ENCODE measurements at places on chromosomes 2 and 18.

DNA sequence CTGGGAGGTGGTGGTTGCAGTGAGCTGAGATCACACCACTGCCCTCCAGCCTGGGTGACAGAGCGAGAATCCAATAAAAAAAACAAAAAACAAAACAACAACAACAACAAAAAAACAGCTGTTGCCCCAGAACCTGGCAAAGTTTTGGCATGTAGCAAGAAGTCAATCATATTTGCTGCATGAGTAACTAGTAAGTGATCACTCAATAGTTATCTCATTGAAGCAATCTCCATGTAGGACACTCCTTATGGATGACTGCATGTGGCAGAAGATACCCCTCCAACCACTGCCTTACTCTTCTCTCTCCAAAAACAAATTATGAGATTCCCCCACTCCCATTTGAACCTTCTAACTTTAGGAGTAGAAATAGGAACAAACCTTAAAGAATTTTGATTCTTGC is 113.7 kb downstream of the TTC27 start:
- ATAC-seq: no peak

- no peak for ATAC-seq
These were observed 262.0 kb upstream of the RASGRP3 start for GRCh38 chr2:33214436-33214835.

DNA sequence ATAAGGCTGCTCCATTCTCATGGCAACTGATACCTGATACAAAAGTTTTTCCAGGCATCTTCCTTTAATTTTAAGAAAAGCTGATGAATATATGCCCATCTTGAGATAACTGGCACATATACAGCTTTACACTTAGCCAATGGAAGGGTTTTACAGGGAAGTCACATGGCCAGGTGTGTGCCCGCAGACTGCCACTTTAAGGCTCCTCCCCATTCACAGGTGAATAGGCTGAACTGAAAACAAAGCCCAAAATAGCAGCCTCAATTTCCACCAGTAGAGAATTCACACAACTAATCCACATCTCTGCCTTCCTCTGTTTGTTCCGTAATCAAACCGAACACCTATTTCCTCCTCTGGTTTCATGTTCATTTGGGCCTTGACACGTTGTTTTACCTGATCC is 9.8 kb upstream of the ME2 start:
- no peak for ATAC-seq

DNA sequence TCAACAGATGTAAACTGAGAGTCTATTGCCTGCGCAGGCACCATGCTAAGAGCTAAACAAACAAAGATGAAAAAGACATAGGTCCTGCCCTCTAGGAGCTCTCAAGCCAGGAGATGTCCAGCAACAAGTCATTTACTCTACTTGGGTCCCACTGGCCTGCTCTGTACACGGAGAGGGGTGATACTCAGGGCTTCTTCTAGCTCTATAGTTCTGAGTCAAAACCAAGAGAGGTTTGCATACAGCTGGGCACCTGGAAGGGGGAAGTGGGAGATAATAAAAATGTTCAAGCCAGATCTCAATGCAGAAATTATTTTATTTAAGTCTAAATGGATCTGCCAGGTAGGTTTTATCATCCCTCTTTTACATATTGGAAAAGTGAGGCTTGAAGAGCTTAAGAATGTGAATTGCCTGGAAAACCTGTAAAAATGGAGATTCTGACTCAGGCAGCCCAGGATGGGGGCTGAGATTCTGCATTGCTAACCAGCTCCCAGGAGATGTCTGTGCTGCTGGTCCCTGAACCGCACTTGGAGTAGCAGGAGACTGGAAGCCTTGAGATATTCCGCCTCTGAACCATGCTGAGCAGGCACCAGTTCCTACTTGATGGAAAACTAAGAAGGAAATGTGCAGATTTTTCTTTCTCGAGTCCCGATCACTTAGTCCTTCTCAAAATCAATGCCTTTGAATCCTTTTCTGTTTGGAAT is 201.1 kb downstream of the PRKCE start:
- ATAC-seq: no peak

DNA sequence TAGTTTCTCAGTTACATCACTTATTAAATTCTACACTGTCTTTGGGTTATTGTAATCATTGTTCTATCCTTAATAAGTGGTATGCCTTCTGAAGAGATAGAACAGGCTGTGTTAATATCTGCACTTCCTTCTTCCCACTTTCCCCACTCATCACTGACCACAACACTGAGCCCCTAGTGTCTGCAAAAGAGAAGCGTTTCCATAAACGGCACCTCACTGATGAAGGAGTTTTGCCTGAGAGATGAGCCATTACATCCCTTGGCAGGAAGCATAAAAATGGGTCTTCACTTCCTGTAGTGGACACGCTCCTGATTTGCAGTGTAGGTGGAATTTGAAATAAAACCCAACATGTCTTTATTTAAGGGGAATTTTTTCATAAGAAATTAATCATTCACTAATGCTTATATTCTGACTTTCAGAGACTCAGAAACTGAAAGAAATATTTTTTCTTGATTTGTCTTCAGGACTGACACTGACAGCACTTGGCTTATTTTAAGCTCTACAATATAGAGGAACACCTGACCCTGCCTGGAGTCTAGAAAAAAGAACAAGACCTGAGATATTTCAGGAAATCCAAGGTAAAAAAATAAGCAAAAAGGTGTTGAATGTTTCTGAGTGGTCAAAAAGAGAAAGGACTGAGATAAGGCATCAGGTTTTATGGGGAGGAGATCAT is 275.3 kb downstream of the RAD51AP2 start:
- ATAC-seq: no peak

GRCh38 chr2:178072383-178073301 is at the start of gene PDE11A:
Gene PDE11A (minus strand): TSS chr2:178072777. CDS start chr2:178072437, 340 bp downstream.
- ATAC-seq: peak; percentile 98

GRCh38 chr2:86285571-86285970 is 51.9 kb downstream of the REEP1 start:
- ATAC-seq: no peak

- ATAC-seq: no peak
These were observed 255.3 kb upstream of the POU3F3 start for GRCh38 chr2:104598636-104599035.

DNA sequence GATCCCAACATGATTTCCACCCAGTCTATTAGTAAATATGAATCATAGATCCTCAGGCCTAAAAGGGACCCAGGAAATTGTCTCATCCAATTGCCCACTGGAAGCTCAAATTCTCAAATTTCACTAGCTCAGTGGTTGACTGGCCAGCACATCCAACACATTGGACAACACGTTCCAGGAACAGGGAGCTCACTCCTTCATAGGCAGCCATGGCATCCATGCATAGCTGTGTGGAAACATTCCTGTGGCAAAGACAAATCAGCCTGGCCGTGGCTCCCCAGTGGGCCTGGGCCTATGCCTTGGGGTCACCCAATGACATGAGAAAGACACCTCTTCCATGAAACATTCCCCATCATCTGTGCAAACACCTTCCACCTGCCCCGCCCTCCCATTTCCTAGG is 261.1 kb downstream of the ANAPC1 start:
- ATAC-seq: no peak

DNA sequence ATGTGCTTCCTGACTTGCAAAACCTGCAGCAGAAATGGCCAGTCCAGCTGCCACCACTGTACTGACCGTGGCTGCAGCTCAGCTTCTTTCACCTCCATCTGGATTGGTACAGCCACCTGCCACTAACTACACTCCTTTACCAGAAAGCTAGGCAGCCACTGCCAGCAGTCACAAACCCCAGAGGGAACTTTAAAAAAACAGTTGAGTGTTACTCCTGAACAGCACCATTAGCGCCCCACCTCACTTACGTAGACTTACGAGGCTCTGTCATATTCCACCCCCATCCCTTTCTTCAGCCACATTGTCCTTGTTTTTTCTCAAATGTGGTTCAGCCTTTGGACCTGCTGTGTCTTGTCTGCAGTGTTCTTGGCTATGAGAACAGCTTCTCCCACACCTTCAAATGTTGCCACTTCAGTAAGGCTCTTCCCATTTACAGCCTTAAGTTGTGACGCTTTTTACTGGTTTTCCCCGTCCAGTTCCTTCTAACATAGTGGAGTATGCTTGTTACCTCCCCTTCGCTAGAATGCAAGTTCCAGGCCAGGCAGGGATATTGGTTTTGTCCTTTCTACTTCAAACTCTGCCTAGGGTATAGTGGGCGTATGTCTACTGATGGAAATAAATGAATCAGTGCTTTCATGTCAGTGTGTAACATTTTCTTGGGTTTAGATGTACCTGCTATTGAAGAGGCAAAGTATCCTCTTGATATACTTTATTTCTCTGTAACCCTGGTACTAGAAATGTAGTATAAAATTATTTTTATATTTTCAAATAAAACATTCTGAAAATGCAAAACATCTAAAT is 17.0 kb downstream of the HNRNPA3 start:
- ATAC-seq: no peak

DNA sequence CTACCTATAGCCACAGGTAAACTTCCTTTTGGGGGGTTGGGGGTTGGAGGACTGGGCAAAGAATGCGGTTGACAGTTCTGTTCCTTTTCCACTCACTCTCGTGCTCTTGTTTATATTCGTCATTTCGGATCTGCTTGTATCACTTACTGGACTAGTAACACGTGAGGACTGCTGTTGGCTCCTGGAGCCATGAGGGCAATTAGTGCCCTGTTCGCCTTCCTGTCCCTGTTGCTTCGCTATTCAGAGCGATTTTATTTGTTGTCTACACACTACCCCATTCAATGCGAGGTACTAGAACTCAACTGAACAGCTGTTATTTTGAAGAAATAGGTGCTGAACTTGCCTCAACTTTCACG is 1.1 kb downstream of the KCNJ3 start:
- ATAC-seq: no peak

DNA sequence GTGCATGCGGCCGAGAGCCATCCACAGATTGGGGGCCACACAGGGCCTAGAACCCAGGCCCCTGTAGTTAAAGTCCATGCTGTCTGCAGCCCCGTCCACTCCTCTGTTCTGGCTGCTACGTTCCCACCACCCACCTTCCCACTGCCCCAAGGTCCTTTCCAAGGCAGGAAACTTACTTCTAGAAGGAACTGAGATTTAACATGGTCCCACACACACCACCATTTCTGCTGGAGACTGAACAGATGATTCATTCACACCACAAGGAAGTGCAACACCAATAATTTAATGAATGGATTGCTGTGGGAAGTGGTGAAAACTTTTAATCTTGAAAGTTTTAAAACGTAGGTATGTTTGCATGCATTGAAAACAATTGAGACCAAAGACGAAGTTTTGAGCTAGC is 95.2 kb downstream of the LBH start:
- no peak for ATAC-seq

GRCh38 chr2:21001225-21001946 is 42.5 kb downstream of the APOB start:
- ATAC-seq: peak; percentile 31

- no peak for ATAC-seq
These were observed 233.3 kb downstream of the INSIG2 start for GRCh38 chr2:118321432-118322105.

DNA sequence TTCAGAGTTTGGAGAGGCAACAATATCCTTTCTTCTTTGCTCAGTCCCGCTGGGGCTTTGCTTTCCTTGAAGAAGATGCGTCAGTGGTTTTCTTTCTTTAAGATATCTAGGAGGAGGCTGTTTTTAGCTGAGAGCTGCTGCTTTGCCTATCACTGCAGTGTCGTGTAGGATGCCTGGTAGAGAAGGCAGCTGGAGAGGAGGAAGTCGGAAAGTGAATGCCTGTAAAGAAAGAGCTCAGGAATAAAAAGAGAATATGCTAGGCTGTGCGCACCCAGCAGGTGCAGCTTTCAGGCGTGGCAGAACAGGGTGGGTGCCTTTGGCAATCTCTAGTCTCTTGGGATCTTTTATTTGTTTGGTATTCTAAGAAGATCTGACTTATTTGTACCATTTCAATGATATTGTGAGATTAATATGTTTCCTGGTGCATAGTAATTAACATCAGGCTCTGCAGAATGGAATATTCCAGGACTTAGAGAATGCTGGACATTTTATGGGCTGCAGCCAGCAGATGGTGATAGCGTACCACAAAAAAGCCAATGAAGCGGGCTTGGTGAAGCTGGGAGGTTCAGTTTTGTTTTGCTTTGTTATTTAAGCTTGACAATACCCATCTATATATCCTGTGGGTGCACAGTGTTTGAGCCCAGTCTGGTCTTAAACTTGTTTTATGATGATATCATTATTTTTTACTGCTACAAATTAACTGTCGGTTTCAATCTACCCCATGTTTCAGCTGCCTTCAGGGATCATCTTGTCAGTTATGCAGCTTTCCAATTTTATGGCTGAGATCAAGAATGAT is 34.9 kb downstream of the CAVIN2 start:
- peak; percentile 99 for ATAC-seq

- no peak for ATAC-seq
These were observed 617.3 kb upstream of the ZEB2 start for GRCh38 chr2:145137211-145137610.

GRCh38 chr18:55743736-55744135 is 155.7 kb upstream of the TCF4 start:
- no peak for ATAC-seq

- no peak for ATAC-seq
These were observed 43.3 kb downstream of the CACNB4 start for GRCh38 chr2:152055366-152056108.

DNA sequence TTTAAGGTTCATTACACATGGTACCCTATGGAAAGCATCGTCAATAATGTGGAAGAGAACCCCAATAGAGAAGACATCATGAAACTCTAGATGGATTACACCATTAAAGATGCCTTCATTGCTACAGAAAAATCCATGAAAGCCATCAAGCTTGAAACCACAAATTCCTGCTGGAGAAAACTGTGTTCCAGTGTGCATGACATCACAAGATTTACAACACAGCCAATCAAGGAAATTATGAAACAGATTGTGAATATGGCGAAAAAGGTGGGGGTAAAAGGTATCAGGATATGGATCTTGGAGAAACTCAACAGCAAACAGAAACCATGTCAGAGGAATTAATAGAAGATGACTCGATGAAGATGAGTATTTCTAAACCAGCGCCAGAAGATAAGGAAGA is 200.0 kb downstream of the SLC4A10 start:
- ATAC-seq: no peak

GRCh38 chr18:25503567-25504081 is 151.7 kb upstream of the ZNF521 start:
- ATAC-seq: peak; percentile 99

- ATAC-seq: no peak
These were observed 137.9 kb upstream of the CXCR4 start for GRCh38 chr2:136255648-136256461.

GRCh38 chr2:101113441-101114267 is 37.5 kb downstream of the TBC1D8 start:
- ATAC-seq: no peak

- ATAC-seq: no peak
These were observed 97.5 kb downstream of the GLI2 start for GRCh38 chr2:120833127-120833675.

DNA sequence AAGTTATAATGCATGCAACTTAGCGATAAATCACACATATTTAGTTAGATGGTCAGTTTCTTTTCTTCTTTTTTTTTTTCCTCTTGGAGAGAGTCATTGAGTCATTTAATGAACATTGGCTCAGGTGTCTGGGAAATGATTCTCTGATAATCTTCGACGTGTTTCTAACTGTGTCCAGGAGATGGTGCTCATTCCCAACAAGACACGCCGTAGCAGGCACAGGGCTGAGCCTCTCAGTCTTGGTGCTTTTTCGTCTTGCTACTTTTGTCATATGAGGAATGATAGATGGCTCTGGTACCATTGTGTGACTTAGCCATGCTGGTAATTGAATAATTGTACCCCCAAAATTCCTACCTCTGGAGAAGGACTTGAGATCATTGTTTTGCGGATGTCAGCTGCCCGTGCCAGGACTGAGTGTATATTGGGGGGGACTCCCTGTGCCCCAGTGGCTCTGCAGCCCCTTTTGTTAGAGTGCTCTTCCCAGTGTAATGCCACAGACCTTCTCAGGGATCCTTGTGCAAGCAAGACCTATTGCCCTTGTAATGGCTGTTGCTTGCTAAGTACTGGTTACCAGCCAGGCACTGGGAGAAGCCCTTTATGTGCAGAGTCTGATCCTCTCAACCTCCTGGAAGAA is 107.6 kb upstream of the CYRIA start:
- ATAC-seq: peak; percentile 79
